ENCODE measurements at places on chromosomes 3 and 15.

- no peak for DNase-seq
Measured at GRCh38 chr3:18351823-18352744, 73.1 kb downstream of the SATB1 start.

- DNase-seq = no peak
Measured at GRCh38 chr3:55343486-55344357, 143.4 kb downstream of the WNT5A start.

GRCh38 chr3:63584681-63585080, 67.8 kb upstream of the SNTN start:
- DNase-seq = no peak

GRCh38 chr15:89772932-89773583, 3.1 kb upstream of the MESP2 start:
- no peak for DNase-seq

DNA sequence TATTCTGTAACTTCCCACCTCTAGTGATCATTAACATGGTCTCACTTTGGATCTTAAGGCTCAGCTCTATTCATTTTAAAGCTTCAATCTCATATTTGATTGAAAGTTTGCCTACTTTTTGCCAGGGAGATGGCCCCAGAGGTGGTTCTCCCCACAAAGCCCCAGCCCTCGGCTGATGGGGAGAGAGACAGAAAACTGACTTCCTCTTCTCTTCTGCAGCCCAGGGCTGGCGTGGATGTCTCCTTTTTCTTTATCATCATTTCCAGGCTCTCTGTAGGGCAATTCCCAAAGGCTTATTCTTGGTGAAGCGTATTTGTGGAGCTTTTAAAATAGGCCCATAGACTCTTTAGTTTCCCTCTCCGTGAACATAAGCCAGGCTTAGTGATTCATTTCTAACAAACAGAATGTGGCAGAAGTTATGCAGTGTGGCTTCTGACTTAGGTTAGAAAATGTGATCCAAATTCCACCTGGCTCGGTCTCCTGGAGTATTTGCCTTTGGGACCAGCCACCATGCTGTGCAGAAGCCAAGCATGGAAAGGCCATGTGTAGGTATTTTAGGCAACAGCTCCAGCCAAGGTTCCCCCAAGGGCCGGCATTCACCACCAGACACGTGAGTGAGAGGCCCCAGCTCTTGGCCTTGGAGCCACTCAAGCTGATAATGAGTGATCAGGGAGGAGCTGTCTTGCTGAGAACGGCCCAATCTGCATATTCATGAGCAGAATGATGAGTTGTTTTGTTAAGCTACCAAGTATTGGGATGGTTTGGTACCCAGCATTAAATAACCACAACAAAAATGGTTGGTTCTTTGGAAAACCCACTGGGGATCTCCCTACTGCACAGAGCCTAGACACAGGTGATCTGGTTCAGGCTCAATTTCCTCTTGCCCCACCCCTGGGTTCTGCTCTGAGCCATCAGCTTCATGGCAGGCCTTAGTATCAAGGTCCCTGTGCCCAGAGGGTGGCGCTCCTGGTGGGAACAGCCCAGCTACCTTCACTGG, 353.2 kb upstream of the PROK2 start:
- DNase-seq = no peak

- no peak for DNase-seq
Measured at GRCh38 chr3:129723558-129724324, 117.3 kb upstream of the PLXND1 start.

DNA sequence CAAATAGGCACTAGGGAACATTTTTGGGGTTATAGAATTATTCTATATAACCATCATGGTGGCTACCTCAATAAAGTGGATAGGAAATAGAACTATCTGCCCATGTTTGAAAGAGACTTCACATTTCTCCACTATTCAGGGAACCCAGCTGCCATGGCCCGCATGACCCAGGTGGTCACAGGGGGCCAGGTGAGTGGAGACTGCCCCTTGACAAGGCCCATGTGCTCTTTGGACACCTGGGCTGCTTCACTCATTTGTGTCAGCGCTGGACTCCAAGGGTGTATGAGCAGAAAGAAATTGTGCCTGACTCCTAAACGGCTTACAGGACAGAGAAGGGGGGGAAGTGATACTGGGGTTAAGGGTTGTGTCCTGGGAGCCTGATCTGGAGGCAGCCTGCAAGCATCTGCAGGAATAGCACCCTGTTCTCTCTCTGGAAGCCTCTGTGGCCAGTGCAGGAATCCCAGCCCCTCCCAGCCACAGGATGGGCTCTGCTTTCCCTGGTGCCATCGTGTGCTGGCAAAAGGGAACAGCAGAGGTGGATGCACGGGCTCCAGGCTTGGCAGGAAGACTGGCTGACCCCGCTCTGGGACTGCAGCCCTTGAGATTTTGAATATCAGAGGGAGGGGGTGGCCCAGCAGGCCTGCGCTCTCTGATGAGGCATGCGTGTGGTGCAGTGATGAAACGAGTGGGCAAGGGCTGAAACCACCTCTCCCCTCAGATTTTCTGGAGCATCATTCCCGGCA, 9.1 kb upstream of the C3orf22 start:
- no peak for DNase-seq

GRCh38 chr3:189827108-189827507, 195.9 kb downstream of the TP63 start:
- DNase-seq = no peak

DNA sequence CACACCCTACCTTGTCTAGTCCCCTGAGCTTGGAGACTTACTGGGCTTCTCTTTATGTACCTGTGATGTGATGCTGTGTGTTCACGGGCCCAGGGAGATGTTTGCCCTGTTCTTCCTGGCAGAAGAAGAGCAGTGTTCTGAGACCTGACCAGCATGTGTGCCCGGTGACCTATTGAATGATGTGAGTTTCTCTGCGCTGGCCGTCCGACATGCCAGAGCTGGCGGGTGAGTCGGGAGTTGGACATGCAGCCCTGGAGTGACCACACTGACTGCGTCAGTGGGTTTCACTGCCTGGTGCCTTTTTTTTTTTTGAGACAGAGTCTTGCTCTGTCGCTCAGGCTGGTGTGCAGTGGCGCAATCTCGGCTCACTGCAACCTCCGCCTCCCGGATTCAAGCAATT, 42.3 kb downstream of the CGNL1 start:
- DNase-seq = no peak

DNA sequence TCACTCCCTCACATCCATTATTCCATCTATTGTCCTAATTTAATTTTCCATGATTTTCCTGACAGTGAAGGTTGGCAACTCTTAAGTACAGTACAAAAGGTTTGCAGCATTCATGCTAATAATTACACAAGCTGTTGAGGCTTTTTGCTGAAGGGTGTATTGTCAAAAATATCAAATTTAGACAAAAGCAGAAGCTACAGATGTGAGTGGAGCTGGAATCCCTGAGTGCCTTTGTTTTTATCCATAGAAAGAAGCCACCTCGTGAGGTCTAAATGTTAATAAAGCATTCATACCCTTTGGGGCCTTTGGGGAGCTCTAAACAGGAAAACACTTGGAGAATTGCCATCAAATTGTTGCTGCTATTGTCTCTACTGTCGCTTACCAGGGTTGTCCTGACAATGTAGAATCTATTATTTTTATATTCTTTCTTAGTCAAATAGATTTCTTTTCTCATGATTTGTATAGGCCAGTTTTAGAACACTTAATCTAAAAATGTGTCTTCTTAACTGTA, 185.8 kb upstream of the ROBO1 start:
- DNase-seq = no peak

DNA sequence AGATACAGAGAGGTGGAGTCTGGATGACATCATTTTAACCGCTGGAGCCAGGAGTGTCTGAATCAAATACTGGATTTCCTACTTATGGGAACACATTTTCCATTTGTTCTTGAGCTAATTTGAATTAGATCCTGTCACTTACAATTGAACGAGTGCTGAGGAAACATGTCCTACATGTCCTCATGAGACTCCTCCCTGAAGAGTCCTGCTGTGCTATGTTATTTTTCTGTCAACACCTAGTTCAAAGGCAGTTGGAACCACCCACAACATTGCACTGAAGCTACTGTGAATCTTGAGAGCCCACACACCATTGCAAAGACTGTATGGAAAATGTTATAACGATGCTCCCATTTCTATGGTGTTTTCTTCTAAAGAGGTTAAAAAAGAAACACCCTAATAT, 123.5 kb upstream of the CRBN start:
- DNase-seq = no peak

DNA sequence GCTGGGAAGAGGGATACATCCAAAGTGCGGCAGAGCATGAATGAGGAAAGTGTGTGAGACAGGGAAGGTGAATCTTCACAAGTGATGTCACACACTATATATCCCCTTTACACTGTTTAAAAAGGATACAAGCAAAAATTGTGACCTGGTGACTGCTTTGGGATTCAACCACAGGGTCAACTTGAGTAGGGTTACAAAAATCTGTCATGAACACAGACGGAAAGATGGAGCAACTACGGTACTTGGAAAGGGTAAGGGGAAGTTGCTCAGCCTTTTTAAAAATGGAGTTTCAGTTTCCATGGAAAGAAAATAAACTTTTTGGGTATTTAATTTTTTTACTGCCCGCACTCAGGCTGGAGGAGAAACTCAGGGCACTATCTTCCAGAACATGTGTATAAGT, 60.3 kb downstream of the B3GNT5 start:
- DNase-seq = no peak

GRCh38 chr3:63232764-63233396, 45.2 kb upstream of the SYNPR start:
- DNase-seq = no peak

DNA sequence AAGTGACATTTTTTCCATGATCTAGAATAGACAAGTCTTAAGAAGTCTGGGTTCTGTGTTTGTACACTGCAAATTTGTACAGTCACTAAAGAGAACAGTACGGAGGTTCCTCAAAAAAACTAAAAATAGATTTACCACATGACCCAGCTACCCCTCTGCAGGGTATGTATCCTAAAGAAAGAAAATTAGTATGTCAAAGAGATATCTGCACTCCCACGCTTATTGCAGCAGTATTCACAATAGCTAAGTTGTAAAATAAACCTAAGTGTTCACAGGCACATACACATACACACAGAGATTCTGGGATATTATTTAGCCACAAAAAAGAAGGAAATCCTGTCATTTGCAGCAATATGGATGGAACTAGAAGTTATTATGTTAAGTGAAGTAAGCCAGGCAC, 120.4 kb downstream of the ZIC1 start:
- no peak for DNase-seq

GRCh38 chr15:31525988-31526665, 199.5 kb downstream of the KLF13 start:
- no peak for DNase-seq

- DNase-seq = no peak
Measured at GRCh38 chr3:28972921-28973320, 307.9 kb upstream of the RBMS3 start.

DNA sequence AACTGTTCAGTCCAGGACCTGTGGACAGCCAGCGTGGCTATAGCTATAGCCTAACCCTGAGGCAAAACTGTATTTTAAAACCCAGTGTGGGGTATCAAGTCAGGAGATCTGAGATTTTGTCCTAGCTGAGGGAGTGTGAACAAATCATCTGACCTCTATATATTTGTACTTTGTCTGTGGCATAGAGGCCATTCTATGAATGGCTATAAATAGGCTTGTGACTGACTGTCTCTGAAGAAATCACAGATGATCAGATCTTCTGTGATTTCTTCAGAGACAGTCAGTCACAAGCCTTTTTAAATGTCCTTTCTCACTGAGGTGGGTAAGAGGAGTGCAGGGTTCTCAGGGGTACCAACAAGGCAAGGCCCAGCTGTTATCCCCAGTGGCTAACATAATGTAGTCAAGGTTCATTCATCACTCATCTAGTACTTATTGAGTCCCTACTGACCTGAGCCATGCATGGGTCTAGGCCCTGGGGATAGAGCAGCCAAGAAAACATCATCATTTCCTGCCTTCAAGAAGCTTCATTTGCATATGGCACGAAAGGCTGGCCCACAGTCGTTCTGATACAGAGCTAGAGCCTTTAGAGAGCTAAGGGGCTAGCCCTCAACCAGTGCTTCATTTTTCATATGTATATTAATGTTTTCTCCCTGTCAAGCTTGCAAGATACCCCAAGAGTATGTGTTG, 53.3 kb downstream of the TIPARP start:
- DNase-seq = no peak

DNA sequence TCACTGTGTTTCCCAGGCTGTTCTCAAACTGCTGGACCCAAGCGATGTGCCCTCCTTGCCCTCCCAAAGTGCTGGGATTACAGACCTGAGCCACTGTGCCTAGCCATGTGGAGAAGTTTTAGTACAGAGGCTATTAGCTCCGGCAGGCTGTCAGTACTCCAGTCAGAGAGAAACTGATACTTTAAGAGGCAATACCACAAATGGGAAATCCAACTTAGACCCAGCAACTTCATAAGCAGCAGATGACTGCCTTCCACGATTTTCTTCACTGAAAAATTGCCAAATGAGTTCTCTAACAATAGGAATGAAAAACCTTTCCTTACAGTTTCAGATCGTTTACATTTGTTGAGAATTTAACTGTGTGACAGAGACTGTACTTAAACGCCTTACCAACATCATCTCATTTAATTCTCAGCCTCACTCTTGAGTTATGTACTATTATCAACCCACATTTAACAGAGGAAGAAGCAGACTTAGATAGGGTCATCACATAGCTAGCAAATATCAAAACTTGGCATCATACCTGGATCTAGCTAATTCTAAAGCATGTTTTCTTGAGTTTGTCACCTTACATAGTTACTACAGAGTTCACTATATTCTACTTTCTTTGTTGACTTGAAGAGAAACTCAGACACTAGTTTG, 127.4 kb downstream of the TCF12 start:
- no peak for DNase-seq

DNA sequence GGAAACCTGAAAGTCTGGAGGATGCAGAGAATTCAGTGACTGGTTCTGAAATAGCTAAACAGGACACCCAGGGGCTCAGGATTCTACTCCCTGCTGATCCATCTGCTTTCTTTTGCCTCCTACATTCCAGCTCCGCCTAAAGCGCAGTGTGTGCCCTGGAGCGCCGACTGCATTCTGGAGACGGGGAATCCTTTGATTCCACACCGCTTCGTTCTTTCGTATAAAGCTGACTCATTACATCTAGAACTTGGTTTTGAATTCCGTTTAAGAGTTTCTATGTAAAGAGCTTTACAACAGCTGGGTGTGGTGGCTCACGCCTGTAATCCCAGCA, 61.8 kb downstream of the SENP2 start:
- no peak for DNase-seq

- no peak for DNase-seq
Measured at GRCh38 chr3:182618981-182619591, 174.2 kb upstream of the ATP11B start.

DNA sequence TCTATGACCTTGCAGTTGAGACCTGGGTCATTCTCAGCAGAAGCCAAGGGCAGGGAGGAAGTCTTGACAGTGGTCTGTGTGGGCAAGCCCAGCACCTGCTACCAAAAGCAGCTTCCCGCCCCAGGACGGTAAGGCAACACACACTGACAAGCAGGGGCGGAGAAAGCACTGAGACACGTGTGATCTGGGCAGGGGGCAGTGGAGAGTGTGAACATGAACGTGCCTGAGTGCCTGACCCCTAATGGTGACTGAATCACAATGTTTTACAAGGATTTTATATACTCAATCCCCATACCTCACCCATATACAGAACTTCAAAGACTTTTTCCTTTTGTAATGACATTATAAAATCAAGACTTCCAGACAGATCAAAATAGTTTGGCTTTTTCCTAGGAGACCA, 35.2 kb downstream of the ANP32A start:
- DNase-seq = no peak

GRCh38 chr3:8713901-8714759, 19.5 kb upstream of the CAV3 start:
- no peak for DNase-seq

- no peak for DNase-seq
Measured at GRCh38 chr3:34599595-34599994, 801.2 kb downstream of the PDCD6IP start.

- DNase-seq = no peak
Measured at GRCh38 chr3:65867463-65868210, 171.1 kb downstream of the MAGI1 start.
